Cardiac fibroblast (primary cell): ENCODE measurements at places on chromosomes 2 and 18.

DNA sequence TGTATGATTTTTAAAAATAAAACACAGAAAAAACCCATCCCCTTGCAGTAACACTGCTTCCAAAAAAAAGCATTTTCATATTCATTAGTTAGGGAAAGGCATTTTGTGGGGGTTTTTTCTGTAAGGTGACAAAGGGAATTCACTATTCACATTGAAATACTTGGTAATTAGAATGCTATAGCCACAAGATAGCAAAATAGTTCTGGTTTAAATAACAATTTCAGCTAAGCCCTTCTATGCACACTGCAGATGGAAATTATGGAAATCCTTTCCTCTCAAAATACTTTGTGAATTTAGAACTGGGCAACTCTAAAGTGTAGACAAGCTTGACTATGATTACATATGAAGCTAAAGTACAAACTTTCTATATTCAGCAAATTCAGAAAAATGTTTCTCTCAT is 102.1 kb upstream of the CHRNA1 start:
- no peak for DNase-seq

GRCh38 chr2:37324786-37325624 is at the start of gene PRKD3:
TSS of gene PRKD3 (minus strand) at chr2:37324833. CDS start at chr2:37316524, 8,309 bp downstream.
- peak; percentile 47 for DNase-seq

DNA sequence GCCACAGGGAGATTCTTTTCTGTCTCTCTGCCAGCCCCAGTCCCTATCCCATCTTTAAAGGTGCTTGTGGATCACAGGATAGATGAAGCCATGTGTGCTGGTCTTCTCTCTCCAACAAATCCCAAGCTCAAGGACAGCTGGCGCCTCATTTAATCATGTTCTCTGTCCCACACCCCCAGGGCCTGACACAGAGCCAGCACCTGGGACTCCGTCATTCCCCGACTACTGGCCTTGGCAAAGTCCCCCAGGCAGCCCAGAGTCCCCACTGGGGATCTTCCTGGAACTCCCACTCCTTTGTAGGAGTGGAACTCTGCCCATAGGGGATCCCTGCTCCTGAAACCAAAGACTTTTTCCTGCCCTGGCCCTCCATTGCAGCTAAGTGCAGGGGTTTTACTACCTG is 60.8 kb downstream of the MTHFD2 start:
- DNase-seq = no peak

DNA sequence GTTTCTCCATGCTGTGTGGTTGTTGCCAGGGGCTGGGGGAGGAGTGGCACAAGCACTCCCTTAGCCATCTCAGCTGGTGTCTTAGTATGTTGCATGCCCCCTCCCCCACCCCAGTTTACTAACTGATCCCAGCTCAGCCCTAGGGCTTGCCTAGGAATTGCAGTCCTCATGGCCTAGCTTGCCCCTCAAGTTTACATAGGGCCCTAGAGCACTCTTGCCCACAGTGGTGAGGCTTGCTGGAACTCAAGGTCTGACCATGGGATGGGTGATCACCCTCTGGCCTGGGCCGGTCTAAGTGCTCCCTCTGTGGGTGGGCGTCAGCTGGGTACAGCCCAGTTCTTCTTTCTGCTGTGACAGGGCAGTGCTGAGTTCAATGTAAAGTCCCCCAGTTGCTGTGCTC is 156.1 kb upstream of the PIEZO2 start:
- DNase-seq = no peak

DNA sequence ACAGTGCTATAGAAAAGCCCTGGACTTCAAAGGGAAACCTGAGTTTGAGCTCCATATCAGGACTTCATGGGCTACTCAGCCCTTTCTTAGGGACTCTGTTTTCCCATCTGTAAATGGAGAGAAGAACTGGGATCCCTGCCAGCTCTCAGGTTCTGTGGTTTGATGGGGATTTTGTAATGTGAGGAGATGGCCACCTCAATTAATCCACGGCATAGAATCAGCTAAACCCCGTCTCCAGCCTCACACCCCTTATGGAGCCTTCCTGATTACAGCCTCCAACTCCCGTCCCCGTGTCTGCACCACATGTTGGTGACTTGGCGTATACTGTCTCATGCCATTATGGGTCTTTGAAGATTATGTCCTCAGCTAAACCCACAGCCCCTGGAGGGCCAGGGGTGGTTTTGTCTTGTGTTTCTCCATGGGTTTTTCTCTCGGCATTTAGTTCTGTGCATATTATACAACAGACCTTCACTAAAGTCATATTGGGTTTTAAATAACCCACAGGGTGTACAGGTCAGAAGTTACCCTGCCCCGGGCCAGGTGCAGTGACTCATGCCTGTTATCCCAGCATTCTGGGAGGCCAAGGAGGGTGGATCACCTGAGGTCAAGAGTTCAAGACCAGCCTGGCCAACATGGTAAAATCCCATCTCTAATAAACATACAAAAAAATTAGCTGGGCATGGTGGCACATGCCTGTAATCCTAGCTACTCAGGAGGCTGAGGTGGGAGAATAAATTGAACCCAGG is 63.8 kb upstream of the PPP1CB start:
- DNase-seq = no peak

GRCh38 chr2:172098650-172099471 is 3.8 kb downstream of the DLX2 start:
- peak; percentile 78 for DNase-seq

- DNase-seq = no peak
Measured at GRCh38 chr2:67828066-67828465, 234.7 kb downstream of the C1D start.

- peak; percentile 56 for DNase-seq
Measured at GRCh38 chr2:207836521-207837133, 66.9 kb upstream of the FZD5 start.

GRCh38 chr2:17363846-17364245 is 154.4 kb downstream of the RAD51AP2 start:
- no peak for DNase-seq

DNA sequence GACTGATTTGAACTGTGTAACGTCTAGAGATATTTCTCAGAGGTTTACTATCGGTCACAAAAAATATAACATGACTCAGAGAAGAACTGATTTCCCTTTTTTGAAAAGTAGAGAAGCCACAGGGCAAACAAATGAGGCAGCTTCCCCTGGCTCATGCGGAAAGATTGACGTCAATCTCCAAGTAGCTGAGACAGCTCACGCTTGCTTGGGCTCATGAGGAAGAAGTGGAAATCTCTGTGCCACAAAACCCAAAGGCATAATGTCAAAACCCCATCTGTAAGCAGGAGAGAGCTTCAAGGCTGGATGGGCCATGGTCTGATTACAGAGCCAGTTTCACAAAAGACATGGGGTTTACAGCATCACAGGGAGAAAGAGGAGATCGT is 188.1 kb downstream of the ARL4C start:
- peak; percentile 19 for DNase-seq

- DNase-seq = no peak
Measured at GRCh38 chr2:193627187-193627926, 1432.6 kb upstream of the TMEFF2 start.

- peak; percentile 14 for DNase-seq
Measured at GRCh38 chr2:217142649-217143266, 282.9 kb upstream of the TNP1 start.

DNA sequence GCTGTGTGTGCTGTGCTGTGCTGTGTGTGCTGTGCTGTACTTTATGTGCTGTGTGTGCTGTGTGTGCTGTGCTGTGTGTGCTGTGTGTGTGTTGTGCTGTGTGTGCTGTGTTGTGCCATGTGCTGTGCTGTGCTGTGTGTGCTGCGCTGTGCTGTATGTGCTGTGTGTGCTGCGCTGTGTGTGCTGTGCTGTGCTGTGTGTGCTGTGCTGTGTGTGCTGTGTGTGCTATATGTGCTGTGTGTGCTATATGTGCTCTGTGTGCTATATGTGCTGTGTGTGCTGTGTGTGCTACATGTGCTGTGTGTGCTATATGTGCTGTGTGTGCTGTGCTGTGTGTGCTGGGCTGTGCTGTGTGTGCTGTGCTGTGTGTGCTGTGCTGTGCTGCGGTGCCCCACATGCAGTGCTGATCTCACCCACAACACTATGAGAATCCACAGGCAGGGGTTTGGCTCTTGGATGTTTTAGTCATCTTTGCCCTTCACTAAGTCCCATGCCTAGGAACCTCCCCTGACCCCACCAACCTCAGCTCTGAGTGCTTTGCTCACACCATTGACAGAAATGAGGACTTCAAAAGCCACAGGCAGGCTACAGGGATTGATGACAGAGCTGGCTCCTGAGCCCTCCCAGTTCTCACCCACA is 30.5 kb upstream of the MAL start:
- no peak for DNase-seq
